B cell (primary cell): ENCODE measurements at places on chromosomes 7 and 10. TPM values are rescaled to one million over a fixed set of nuclear protein-coding genes. Genes with fewer than 3 reads are reported as not detected.

Gene PDLIM1
- polyA plus RNA-seq: 135 TPM in 2 replicates

Gene AMZ1
- polyA plus RNA-seq: 0.73 and 0.92 TPM in 2 replicates

GRCh38 chr10:607545-608185 lies 81.8 kb downstream of the DIP2C start:
- H3K4me3 ChIP-seq: no peak overlapping the region
- no peaks in the 10 kb centered on the region for H3K36me3 ChIP-seq
- H3K4me1 ChIP-seq: no peaks in the 10 kb centered on the region
- no peak overlapping the region for H3K27ac ChIP-seq
- no peaks in the 10 kb centered on the region for H3K27me3 ChIP-seq
- no peak for DNase-seq

DNA sequence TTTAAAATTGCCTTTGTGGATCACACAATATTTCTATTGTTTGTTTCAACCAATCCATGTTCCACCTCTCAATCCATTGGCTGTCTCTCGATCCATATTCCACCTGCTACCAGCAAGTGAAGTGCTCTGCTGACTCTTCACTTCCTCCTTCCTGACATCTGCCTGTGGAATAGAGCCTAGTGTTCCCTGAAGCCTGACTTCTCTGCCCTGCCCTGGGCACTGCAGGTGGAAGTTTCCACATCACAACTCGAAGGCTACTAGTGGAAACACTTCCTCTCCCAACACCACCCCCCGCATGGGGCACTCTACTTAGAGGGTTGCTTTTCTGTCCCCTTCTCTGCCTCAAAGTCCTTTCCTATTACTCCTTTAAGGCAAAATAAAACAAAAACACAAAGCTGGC lies 563.8 kb upstream of the IGFBP3 start:
- H3K27ac ChIP-seq: no peak overlapping the region
- H3K4me1 ChIP-seq: no peaks in the 10 kb centered on the region
- no peaks in the 10 kb centered on the region for H3K27me3 ChIP-seq

- no peaks in the 10 kb centered on the region for H3K27me3 ChIP-seq
- no peak overlapping the region for H3K4me3 ChIP-seq
- no peaks in the 10 kb centered on the region for H3K36me3 ChIP-seq
- no peaks in the 10 kb centered on the region for H3K4me1 ChIP-seq
Observed at GRCh38 chr10:47357911-47358310, 9.7 kb downstream of the RBP3 start.

GRCh38 chr10:69728335-69728870 lies 73.3 kb upstream of the COL13A1 start:
- H3K27ac ChIP-seq: no peak overlapping the region
- H3K27me3 ChIP-seq: no peaks in the 10 kb centered on the region
- H3K36me3 ChIP-seq: no peaks in the 10 kb centered on the region
- no peak overlapping the region for H3K4me3 ChIP-seq
- no peak for DNase-seq

GRCh38 chr10:44466236-44466635 lies 81.3 kb upstream of the CXCL12 start:
- H3K36me3 ChIP-seq: no peaks in the 10 kb centered on the region
- H3K4me3 ChIP-seq: no peak overlapping the region
- no peaks in the 10 kb centered on the region for H3K27me3 ChIP-seq
- H3K27ac ChIP-seq: no peak overlapping the region
